T-helper 17 cell (primary cell): ENCODE measurements at places on chromosomes 11 and 22.

- no peak for DNase-seq
These were observed 10.2 kb upstream of the NXPE2 start for GRCh38 chr11:114668109-114668508.

DNA sequence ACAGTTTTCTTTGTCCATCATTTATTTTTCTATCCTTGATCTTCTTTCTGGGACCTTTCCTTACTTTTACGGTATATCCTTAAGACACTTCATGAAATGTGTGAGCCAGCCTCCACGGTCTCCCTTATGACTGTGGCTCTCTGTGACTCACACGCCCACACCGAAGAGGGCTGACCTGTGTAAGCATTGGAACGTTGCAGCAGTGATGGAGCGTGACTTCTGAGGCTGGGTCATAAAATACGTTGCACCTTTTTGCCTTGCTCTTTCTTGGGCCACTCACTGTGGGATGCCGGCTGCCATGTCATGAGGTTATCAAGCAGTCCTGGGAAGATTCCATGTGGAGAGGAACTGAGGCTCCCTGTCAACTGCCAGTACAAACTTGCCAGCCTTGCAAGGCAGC lies 96.3 kb upstream of the RAB1B start:
- DNase-seq: no peak

- DNase-seq: no peak
These were observed 28.7 kb downstream of the EIF3F start for GRCh38 chr11:8015753-8016239.

DNA sequence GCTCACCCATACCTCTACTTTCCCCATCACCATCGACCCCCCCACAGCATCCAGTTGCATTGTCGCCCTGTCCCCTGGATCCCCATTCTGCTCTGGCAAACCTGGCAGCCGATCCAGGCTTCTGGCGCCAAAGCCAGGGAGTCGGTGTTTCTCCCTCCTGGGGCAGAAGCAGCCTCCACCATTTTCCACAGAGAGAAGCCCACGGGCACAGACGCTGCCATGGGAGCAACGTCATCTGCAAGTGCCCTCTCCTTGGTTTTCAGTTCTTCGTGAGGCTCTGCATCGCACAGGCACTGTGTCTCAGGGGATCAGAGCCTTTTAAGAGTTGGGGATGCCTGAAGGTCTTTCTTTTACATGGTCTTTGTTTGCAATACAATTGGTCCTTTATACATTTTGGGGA lies 2.3 kb downstream of the YPEL4 start:
- no peak for DNase-seq

GRCh38 chr22:29074276-29074772 lies 1.5 kb downstream of the KREMEN1 start:
- DNase-seq: no peak

DNA sequence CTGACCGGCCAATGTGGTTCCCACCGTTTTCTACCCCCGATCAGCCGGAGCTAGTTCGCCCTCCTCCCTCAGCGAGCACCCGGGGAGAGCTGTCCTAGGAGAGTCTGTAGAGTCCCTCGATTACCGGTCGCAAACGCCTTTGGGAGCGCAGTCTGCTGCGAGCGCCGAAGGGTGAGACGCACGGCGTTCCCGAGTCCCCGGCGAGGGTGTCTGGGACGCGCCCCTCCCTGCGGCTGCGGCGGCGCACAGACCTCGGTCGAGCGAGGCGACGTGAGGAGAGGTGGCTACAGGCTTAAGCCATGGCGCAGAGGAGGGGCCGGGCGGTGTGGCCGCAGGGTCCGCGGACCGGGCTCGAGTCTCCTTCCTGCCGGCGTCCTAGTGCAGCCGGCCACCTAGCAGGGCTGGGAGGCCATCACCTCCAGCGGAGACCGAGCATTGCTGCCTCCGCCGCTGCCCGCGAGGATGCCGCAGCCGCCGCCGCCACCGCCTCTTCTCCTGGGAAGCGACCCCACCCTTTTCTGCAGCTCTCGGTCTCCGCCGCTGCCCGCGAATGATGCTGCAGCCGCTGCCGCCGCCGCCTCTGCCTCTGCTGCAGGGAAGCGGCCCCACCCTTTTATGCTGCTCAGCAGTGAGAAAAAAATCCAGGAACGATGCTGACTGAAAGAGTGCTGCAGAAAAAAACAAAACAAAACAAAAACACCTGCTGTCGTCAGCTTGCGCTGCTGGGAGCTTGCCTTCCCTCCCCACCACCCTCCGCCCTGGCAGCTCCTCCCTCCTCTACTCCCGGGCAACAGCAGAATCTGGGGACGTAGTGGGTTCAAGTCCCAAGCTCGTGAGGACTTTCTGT lies at the start of gene MAP6:
MAP6 (minus strand) TSS at position 588 of the 847 bp plus-strand sequence. CDS start 669 bp downstream, outside the sequence.
- no peak for DNase-seq

DNA sequence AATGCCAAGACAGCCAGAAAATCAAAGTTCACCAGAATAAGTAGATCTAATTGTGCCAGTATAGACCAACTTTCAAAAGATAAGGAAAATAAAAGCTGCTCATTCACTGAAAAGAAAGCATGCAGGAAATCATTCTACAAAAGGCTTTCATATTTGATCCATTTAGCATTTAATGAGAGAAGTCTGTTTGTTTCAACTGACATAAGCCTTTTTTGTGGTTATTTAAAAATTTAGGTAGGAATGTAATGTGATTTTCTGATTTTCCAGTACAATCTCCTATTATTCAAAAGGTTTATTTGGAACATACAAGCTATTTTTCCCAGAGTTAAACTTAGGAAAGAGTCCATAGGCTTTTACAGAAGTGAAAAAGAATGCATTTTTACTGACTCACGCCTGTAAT lies 92.7 kb downstream of the SBF2 start:
- no peak for DNase-seq

GRCh38 chr22:48628891-48629543 lies 1198.7 kb downstream of the BRD1 start:
- DNase-seq: no peak

- no peak for DNase-seq
These were observed 48.1 kb downstream of the CBL start for GRCh38 chr11:119254239-119254638.

DNA sequence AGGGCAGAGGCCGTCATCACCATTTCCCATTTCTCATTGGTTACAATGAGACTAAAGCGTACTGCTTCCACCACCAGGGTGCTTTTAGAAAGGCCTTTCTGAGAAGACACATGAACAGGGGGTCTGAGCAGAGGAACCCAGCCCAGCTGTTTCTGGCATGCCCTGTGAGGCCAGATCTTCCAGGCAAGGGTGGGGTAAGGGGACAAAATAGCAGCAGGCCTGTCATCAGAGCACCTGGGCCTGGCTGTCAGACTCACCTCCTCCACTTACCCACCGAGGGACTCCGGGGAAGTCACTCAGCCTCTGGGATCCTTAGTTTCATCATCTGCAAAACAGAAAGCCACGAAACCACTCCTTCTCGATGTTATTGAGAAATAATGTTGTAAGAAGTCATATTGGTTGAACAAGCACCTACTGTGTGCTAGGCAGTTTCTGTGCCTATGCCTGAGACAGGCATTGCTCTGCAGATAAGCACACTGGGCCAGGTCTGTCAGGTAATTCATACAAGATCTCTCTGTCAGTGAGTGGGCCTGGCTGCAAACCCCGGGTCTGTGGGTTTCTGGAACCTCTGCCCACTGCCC lies 8.8 kb upstream of the WNT11 start:
- DNase-seq: no peak

DNA sequence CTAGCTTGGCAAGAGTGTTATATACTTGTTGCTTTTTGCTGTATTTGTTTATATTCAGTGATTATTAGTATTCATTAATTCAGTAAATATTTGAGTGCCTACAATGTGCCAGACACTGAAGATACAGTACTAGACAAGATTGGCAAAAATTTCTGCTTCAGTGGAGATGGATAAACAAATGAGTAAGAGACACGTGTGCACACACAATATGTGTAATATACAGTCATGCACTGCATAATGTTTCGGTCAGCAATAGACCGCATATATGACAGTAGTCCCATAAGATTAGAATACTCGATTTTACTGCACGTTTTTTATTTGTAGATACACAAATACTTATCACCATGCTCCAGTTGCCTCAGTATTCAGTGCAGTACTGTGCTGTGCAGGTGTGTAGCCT lies 104.9 kb upstream of the GAL start:
- DNase-seq: no peak
